ENCODE measurements at places on chromosomes 7 and 10.
A peak's percentile ranks its signal among the peaks of the same experiment; 100 is the strongest.

DNA sequence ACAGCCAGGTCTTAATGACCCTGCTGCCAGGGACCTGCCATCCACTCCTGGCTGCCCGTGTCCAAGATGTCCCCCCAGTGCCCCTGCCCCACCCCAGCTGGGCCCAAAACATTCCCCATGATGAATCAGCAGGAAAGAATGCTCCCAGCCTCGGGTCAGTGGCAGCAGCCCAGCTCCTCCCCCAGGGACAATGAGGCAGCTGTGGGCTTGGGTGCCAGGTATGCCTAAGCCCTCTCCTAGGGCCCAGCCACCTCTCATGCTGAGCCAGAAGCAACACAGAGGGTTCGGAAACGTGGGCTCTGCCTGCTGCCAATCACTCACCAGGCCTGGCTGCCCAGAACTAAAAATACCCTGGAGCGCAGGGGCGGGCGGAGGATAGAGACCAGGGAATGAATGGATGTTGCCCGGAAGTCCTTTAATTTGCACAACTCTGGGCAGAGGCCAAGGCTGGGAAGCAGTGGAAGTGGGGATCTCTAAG lies 1.5 kb upstream of the LOXL4 start:
- no peak for DNase-seq

DNA sequence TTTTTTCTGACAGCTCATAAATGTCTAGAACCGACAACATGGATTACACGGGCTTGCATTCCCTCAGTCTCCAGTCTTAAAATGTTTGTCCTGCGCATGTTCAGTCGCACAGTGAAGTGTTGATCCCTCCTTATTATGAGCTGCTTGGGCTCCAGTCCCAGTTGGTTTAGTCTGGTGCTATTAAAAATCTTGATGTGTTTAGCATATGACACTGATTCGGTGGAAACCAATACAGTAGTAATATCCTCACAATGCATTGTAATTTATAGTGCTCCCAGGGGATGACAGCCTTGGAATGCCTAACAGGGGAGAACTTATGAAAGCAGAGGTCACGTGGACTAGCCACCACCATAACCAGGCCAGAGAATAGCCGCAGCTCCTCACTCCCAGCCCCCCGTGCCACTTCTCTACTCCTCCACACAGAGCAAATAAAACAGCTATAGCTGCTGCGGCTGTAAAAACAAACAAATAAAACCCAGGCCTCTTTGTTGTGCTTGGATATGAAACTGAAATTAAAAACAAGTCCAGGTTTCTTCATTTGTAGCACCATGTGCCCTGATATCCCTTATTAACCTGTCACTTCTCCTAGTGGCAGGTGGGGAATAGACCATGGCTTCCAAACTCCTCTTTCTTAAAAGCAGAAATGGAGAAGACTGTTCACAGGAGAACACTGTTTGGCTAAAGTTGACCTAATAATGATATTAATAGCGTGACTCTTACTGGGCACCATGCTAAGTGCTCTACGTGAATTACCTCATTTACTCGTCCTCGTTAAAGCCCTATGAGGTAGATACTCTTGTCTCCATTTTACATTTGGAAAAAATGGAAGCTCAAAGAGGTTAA lies 7.7 kb downstream of the DPCD start:
- DNase-seq = peak; percentile 34

GRCh38 chr10:97207131-97207530 lies 21.4 kb upstream of the SLIT1 start:
- no peak for DNase-seq

DNA sequence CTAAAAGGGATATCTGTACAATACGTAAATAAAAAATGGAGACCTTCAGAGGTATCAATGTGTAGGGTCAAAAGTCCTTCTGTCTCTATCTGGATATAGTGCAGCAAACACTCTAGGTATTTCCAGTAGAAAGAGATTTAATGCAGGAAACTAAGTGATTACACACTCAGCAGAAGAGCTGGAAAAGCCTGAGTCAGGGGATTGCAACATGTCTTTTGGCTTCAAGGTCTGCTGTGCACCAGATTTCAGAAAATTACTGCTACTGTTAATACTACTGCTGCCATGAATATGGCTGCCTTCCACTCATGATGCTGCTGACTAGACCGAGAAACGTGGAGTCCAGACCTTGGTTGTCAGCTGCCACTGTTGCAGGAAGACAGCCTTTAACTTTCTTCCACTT lies 94.9 kb upstream of the DLX6 start:
- no peak for DNase-seq

DNA sequence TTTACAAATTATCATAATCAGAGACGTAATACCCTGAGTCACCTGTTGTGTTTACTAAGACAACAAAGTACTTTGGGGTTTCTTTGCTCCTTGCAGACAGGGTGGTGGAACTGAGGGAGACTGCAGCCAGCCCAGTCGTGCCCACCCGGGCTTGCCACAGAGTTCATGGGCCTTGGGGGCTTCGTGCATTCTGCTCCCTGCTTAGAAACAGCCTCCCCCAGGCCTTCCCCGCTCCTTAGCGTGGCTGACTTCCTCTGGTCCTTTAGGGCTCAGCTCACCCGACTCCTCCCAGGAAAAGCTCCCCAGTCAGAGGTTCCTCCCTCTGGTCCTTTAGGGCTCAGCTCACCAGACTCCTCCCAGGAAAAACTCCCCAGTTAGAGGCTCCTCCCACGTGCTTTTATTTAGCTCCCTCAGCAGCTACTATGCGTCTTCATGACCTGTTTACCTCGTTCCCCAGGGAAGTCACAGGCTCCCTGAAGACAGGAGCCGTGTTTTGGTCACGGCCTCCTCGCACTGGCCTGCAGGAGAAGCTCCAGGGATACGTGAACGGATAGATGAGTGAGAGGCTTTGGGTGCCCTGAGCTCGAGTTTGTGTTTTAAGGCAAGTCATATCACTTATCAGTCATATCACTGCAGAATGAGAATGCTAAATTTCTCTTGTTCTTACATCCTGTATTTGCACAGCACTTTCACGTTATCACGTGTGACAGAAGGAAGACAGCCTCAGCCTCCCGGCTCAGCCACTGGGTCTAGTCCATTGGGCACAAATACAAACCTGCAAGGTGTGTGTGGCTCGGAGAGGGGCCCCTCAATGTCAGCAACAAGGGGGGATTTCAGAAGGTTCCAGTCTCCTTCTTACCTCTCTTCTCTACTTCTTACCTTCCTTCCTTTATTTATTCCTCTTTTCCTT lies 52.7 kb upstream of the VIPR2 start:
- no peak for DNase-seq

GRCh38 chr7:4775848-4776623 lies 613 bp downstream of the AP5Z1 start:
- DNase-seq = no peak

DNA sequence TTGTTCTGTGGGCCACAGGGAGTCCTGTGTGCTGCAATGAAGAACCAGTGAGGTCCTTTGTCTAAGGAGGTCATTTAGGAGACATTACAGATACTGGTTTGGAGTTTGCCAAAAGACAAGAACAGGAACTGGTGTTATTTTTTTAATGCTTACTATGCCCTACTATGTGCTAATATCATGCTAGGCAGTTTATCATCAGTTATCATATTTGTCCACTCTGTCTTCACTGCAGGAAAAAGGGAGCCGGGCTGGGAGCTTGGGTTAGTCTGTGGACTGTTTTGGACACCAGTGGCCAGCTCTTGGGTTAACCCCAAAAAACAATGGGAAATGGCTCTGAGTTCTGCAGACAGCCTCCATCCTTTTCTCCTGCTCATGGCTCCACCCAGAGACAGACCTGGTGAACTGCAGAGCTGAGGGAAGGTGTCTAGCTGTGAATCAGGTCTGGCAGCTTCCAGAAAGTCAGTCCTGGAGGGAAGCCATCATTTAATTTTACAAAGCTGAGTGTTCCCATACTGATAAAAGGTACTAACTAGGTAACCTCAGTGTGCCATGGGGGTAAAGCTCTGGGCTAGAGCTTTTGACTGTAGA lies 101.2 kb upstream of the ZNF746 start:
- peak; percentile 77 for DNase-seq

- DNase-seq = no peak
Measured at GRCh38 chr7:81469153-81469868, 300.5 kb downstream of the HGF start.

GRCh38 chr7:67408109-67408508 lies 411.5 kb downstream of the TYW1 start:
- no peak for DNase-seq

DNA sequence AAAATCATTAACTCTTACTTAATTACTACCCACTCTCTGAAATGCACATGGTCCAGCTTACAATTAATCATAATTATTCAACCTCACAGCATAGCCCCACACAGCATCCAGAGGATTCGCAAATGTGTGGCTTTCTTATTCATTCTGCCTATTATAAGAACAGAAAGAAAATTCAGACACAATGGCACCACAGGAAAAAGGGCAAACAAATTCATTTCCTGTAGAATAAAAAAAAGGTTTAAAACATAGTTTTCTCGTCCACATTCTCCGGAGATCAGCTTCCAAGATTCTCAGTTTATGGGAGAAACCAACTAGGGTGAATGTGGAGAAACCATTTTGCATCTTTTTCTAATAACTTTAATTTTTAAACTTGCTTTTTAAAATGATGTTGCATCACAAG lies 201.6 kb downstream of the PARD3 start:
- no peak for DNase-seq

- no peak for DNase-seq
Measured at GRCh38 chr7:34070511-34071323, 165.4 kb downstream of the BMPER start.

DNA sequence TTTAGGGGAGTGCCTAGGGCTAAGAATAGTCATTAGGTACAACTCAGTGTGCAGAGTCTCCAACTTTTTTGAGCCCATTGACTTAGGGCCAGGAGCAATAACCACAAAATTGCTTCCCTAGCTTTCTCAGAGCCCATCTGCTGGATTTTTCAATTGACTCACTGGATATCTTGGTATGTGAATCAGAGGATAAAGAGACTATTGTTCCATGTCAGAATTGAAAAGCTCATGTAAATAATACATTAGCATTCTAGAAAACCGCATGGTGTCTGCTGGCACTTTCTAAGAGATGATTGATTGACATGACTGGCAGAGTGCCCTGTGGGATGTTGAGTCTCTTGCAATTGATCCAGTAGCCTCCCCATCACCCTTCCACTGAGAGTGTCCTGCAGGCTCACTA lies 246.2 kb downstream of the CCDC7 start:
- DNase-seq = no peak

- DNase-seq = peak; percentile 57
Measured at GRCh38 chr7:66921396-66921917, 432 bp downstream of the TMEM248 start.

DNA sequence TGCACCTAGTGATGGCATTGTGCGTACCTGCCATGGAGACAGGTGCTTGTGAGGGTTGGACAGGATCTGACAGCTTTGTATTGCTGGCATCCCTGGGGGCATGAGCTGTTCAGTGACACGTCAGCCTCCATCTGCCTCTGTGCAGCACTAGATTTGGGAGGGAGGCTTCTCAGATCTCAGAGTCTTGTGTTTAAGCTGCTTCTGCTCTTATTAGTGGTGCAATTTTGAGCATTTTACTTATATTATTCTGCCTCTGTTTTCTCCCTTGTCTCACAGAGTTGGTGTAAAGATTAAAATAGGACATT lies 5.1 kb downstream of the ARHGAP22 start:
- no peak for DNase-seq

DNA sequence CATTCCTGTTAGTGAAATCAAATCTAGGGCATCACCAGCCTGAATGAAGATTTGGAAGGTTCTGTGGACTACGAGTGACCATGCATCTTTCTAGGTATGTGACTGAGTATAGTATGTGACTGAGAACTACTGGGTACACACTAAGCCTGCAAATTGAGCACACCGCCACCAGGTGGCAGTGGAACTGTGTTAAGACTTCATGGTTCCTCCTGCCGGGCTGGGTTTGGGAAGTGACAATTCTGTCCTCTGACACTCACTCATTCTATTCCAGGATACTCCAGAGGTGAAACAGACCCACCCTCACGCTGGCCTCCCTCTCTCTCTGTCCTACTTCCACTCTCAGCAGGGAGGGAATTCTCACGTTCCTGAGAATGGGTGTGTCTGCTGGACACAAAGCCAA lies 84.0 kb upstream of the TMEM248 start:
- peak; percentile 6 for DNase-seq

- no peak for DNase-seq
Measured at GRCh38 chr10:108608860-108609259, 1314.5 kb downstream of the XPNPEP1 start.

DNA sequence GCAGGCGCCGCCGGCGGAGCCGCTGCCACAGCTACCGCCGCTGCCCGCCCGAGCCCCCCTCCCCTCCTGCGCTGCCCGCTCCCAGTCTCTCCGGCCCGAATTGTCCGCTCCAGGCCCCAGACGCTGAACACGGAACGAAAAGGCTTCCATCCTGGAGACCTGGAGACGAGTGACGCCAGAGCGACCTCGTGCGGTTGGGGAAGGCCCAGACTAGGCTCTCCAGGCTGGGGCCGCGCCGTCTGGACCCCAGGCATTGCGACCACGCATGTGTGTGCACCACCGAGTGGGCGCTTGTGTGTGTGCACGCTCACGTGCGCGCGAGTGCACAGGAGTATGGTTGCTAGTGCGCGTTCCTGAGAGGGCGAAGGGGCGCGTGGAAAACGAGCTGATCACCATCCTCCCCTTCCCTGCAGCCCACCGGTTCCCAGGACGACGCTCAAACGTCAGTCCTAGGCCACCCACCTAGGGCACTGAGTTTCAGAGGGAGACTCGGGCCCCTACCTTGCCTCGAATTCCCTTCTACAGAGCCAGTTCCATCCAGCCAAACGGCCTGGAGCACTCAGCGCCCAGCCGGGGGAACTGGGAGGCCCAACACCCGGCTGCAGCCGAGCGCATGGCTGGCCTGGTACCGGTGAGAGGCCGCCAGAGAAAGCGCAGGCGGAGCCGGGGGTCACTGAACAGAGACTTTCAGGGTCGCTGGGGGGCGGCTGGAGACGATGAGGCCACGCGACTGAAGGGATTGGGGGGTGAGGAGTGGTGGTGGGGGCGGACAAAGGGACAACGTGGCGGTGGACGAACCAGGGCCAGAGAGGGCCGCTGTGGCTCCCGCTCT lies 11.6 kb downstream of the LBX1 start:
- no peak for DNase-seq

- DNase-seq = no peak
Measured at GRCh38 chr10:9635691-9636090, 1382.0 kb upstream of the CELF2 start.

- DNase-seq = no peak
Measured at GRCh38 chr10:70785190-70785589, at the start of gene TBATA. TSS of gene TBATA (minus strand) at chr10:70785377. CDS start at chr10:70783379, 1,998 bp downstream.

GRCh38 chr7:45937301-45937700 lies 16.2 kb upstream of the IGFBP3 start:
- DNase-seq = no peak

DNA sequence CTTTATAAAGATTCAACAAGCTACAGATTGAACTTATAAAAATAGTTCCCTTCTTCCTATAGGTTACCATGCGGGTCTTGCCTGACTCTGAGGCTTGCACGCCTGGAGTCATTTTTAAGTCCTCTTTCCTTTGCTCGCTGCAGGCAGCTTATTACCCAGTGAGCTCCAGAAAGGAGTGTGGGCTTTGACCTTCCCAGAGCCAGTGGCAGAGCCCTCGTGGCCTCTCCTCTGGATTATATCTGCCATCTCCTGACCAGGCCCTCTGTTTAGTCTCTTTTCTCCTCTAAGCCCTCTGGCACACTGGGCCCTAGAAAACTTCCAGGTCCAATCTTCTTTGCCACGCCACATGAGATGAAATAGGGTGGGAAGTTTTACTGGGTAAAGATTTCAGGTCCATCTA lies 39.9 kb upstream of the EZH2 start:
- DNase-seq = no peak

Data from LNCaP clone FGC (cell line).